Stimulated activated CD8-positive, alpha-beta memory T cell treated with anti-CD3 and anti-CD28 coated beads, Interleukin-15, amount 100 ng/mL, for 48 hours (primary cell): ENCODE measurements at places on chromosomes 4 and X.

DNA sequence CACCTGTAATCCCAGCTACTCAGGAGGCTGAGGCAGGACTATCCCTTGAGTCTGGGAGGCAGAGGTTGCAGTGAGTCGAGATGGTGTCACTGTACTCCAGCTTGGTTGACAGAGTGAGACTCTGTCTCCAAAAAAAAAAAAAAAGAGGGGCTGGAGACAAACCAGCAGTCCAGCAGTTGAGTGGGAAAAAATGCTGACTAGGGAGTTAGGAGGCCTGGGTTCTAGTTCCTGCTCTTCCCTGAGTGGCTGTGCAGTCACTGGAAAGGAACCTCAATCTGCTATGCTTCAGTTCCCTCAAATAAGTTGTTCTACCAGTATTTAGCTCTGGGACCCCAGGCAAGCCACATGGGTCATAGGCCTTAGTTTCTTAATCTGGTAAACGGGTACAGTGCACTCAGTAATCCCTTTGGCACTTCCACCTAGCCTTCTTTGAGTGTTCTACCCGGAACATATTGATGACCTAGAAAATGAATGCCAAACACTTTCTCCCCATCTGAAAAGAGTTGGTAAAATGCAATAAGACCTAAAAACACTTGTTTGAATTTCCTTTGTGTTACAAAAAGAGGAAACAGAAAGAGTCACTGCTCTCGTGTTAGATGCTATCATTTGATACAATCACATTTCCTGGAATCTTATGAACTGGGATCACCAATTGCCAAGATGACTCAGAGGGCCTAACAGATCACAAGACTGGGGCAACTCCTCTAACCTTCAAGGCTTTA lies 99.3 kb upstream of the EGFL6 start:
- DNase-seq = no peak

DNA sequence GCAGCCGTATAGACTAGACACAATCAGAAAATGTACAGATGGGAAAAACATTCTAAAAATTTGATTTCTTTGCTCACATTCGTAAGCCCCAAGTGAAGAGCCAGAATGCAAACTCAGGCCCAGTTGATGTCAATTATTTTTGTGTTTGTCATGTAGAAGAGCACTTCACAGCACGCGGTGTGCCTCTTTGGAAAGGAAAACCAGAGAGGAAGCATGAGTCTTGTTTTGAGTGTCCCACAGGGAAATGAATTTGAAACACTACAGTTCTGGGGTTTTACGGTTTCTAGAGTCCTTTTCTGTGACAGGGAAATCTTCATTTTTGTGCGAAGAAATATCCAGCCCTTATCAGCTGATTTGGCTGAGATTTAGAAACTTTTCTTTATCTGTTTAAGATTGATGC lies 554.6 kb upstream of the BOD1L1 start:
- DNase-seq = no peak

DNA sequence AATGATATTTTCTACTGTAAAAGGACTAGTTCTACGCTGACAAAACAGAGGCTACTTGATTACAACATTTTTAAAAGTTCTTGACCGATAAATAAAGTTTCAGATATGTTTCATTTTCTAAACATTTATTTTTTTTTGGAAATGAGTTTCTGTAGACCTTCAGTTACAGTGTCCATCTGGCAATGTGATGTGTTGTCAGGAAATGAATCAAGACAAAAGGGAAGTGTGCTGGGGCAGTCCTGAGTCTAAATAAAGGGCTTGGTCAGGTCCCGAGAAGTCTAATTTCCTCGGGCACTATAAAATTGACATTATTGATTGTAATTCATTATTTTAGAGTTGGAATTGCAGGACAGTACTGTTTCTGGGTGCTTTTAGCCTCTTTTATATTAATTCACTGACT lies 57.0 kb upstream of the FTHL17 start:
- DNase-seq = no peak

DNA sequence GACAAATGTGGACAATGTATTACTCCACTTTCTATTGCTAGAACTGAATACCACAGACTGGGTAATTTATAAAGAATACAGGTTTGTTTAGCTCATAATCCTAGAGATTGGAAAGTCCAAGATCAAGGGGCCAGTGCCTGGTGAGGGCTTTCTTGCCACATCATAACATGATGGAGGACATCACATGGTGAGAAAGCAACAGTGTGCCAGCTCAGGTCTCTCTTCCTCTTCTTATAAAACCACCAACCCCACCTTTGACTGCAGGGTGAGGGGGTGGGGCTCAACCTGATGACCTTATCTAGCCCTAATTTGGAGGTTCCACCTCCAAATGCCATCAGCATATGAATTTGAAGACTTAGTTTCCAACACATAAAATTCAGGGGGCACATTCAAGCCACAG lies 105.7 kb upstream of the CXorf66 start:
- DNase-seq = no peak

DNA sequence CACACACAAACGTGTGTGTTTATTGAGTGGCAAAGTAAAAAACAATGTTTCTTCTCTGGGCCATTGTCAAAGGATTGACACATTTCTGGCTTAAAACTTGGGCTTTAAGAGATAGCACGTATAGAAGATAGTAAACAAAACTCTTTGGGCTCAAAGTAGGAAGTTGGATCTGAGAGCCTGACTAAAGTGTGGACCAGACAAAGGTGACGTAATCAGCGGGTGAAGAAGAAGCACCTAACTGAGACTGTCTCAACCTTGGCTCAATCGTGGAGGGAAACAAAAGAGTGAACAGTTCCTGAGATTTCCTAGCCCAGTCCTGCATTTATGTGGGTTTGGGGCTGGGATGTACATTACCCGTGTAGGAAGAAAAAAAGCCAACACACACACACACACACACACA lies 13.7 kb downstream of the PFKFB1 start:
- DNase-seq = no peak

- no peak for DNase-seq
Observed at GRCh38 chr4:76215077-76215476, 1.5 kb upstream of the SCARB2 start.

- no peak for DNase-seq
Observed at GRCh38 chrX:50594788-50595187, 124.2 kb upstream of the DGKK start.

GRCh38 chr4:82790060-82790660 lies 8.4 kb downstream of the SCD5 start:
- no peak for DNase-seq

DNA sequence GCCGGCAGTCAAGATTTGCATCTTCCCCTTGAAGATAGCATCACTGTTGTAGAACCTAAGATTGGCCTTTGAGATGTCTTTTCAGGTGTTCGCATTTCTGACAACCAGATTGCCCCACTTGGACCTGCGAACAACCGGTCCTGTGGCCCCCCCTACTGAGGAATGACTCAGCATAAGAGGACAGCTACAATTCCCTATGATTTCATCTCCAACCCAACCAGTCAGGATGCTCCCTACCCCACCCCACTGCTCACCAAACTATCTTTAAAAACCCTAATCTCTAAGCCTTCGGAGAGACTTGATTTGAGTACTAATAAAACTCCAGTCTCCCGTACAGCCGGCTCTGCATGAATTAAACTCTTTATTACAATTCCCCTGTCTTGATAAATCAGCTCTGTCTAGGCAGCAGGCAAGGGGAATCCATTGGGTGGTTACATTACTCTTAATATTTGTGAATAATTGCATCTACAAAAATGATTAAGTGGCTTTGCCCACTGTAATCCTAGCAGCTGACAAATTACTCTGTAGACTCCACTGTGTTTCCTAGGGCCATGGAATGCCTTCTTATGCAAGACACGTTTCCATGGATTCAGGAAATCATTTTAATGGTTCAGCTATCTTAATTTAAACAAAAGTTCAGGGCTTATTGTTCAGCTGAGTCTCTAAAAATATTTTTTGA lies 95.4 kb downstream of the GPR143 start:
- no peak for DNase-seq

- no peak for DNase-seq
Observed at GRCh38 chr4:19164334-19164733, 1087.4 kb upstream of the SLIT2 start.

GRCh38 chr4:26466578-26467270 lies 23.6 kb downstream of the CCKAR start:
- no peak for DNase-seq

- DNase-seq = no peak
Observed at GRCh38 chr4:122508083-122508482, 51.6 kb upstream of the IL2 start.

GRCh38 chrX:17721715-17722114 lies 15.6 kb upstream of the SCML1 start:
- DNase-seq = no peak

GRCh38 chr4:169236873-169237626 lies 33.7 kb downstream of the SH3RF1 start:
- DNase-seq = no peak

DNA sequence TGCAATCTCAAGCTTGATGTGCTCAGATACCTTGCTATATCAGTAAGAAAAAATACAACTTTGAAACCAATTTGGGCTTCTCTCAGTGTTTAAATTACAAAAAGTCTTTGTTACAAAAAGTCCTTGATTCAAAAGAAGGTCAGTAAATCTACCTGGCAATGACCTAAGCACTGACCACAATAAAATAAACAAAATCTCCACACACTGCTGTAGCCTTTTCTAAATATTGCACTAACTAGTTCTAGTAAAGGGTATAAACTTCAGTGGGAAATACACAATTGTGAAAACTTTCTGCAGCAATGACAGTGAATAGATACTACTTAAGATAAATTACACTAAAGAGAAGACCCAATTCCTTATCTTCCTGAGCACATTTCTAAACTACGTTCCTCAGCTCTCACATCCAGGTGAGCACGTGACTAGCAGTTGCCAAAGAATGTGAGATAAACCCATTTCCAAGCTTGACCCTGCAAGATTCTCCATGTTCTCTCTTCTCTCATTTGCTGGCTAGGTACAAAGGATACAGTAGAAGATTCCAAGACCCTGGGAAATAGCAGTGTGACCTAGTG lies 81.4 kb upstream of the GPR34 start:
- no peak for DNase-seq

GRCh38 chrX:40253771-40254170 lies 156.0 kb upstream of the BCOR start:
- DNase-seq = no peak

DNA sequence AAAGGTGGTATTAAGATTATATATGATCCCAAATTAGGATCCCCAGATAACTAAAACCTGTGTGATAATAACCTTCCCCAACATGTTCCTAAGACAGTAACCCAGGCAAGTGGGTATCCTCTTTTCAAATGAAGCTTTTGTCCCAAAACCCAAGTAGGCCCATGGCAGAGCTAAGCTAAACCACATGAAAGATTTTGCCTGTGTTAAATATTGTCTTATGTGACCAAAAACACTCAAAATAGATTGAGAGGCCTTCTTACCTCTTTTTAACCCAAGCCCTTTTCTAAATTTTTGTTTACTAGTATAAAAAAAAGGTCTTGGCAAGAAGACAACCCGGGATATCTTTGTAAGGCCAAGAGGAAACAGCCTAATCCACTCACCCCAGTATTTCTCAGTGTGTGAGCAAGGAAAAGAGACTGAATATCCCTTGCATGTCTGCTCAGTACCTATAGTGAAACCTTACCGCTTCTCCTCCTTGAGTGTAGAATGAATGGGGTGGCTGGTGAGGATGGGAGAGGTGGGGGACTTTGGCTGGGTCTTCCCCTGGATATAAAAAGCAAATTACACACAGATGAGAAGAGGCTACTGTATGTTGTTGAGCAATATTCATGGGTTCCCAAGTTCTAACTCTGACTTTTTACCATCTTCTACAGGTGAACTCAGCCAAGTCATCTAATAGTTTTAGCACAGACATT lies 188.8 kb upstream of the BMP3 start:
- DNase-seq = no peak

- DNase-seq = no peak
Observed at GRCh38 chrX:154374313-154375155, at the start of gene FLNA. FLNA (minus strand) TSS chrX:154374634; CDS start chrX:154371245, 3,389 bp downstream.

DNA sequence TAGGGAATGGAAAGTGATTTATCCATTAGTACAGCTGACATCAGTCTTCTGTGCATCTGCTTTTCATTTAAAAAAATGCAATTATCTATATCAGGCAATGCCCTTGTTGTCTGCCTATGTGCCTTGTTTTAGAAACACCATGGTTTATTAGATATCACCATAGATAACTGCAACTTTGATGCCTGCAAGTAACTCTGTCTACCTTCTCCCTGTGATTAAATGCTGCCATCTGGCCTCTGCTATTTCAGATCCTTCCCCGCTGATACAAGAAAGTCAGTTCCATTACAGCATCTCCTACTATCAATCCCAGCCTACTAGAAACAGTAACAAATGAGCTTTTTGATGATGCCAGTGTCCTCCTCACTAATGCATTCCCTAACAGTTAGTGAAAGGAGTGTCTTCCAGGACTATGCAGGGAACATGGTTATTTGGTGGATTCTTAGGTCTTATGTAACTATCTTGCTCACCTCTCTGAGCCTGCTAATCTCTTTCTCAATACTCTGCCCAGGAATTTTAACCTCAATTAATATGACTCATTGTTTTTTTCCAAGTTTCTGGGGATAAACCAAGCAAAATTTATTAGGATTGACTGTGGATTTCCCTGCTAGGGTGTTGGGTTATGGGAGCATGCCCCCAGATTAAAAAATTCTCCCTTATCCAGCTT lies 444.9 kb downstream of the RAPGEF2 start:
- no peak for DNase-seq
